ENCODE measurements at places on chromosomes 2 and 18. TPM values are rescaled to one million over a fixed set of nuclear protein-coding genes. Genes with fewer than 3 reads are reported as not detected.

Gene AGXT
- total RNA-seq = not detected

Gene NPPC
- total RNA-seq = not detected

Gene EMX1
- total RNA-seq = not detected

Gene STPG4
- 0.25 TPM for total RNA-seq

Gene TMEM185B
- total RNA-seq = 22.0 TPM

Gene FAM161A
- 2.9 TPM for total RNA-seq

Gene CTAGE1
- total RNA-seq = 0.12 TPM

Gene CLEC4F
- total RNA-seq = not detected

Data from chondrocyte (in vitro differentiated cells).